ENCODE measurements at places on chromosomes 2 and 18.
A peak's percentile ranks its signal among the peaks of the same experiment; 100 is the strongest.

GRCh38 chr18:63177259-63177658 is 142.3 kb downstream of the BCL2 start:
- H3K27me3 ChIP-seq, result no peaks in the 10 kb centered on the region
- H3K4me1 ChIP-seq, result peaks cover 25% of the 10 kb centered on the region
- no peaks in the 10 kb centered on the region for H3K36me3 ChIP-seq
- H3K4me3 ChIP-seq, result no peak overlapping the region

GRCh38 chr2:225030893-225031292 is 11.4 kb downstream of the DOCK10 start:
- H3K36me3 ChIP-seq, result no peaks in the 10 kb centered on the region
- H3K4me1 ChIP-seq, result no peaks in the 10 kb centered on the region
- no peak overlapping the region for H3K27ac ChIP-seq

- no peaks in the 10 kb centered on the region for H3K27me3 ChIP-seq
- H3K4me1 ChIP-seq, result no peaks in the 10 kb centered on the region
- no peak for DNase-seq
- H3K27ac ChIP-seq, result no peak overlapping the region
Measured at GRCh38 chr2:210553373-210553772, 3.0 kb upstream of the CPS1 start.

DNA sequence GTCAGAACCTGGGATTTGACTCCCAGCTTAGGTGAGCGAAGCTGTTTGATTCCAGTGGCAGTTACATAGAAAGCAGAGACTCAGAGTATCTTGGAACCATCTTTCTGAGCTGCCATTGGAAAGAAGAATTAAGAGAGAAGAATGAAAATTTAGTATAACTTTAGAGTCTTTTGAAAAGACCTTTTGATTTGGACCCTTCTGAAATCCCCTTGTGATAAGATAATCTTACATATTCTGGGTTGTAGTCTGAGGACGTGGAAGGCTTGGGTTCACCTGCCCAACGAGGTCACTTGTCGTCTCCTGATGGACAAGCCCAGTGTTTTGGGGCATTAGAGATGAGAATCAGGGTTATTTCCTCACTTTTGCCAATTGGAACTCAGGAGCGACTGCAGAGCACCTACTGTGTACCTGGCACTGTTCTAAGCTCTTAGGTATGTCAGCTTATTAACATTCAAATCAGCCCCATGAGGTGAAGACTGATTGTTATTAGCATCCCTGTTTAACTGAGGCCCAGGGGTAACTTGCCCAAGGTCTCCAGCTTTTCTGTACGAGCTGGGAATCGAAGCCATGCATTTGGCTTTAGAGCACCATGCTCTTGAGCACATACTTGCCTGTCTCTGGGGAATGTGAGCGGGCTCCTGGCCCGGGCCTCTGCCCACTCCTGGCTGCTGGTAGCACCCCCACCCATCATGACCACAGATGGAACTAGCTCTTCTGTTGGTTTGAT is 2.9 kb downstream of the HK2 start:
- no peak overlapping the region for H3K27ac ChIP-seq
- H3K27me3 ChIP-seq, result no peaks in the 10 kb centered on the region
- no peak overlapping the region for H3K4me3 ChIP-seq
- H3K4me1 ChIP-seq, result peaks cover 8% of the 10 kb centered on the region
- peaks cover 7% of the 10 kb centered on the region for H3K36me3 ChIP-seq

- H3K27ac ChIP-seq, result no peak overlapping the region
- no peak overlapping the region for H3K4me3 ChIP-seq
- no peaks in the 10 kb centered on the region for H3K27me3 ChIP-seq
- H3K4me1 ChIP-seq, result no peaks in the 10 kb centered on the region
Measured at GRCh38 chr2:171834286-171834685, 59.8 kb downstream of the SLC25A12 start.

DNA sequence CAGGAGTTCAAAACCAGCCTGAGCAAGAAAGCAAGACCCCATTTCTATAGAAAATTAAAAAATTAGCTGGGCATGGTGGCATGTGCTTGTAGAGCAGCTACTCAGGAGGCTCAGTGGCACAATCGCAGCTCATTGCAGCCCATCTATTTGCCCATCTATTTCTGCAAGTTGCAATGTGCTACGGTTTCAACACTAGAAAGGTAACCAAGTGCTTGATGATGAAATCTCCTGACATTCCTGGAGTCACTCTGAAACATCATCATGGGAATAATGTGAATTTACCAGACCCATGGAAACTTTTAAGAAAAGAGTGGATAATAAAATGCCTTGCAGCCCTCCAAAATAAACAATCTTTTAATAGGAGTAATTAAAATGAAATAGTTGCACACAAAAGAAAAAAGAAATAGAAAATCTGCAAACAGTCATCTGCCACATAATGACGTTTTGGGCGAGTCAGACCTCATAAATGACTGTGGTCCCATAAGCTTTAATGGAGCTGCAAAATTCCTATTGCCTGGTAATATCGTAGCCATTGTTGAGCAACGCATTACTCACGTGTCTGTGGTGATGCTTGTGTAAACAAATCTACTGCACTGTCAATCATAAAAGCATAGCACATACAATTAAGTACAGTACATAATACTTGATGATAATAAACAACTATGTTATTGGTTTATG is 46.6 kb upstream of the AMMECR1L start:
- no peak overlapping the region for H3K27ac ChIP-seq
- no peak overlapping the region for H3K4me3 ChIP-seq
- no peaks in the 10 kb centered on the region for H3K4me1 ChIP-seq
- no peaks in the 10 kb centered on the region for H3K36me3 ChIP-seq
- no peaks in the 10 kb centered on the region for H3K27me3 ChIP-seq
- no peak for DNase-seq

- DNase-seq, result no peak
- H3K4me3 ChIP-seq, result no peak overlapping the region
- H3K27ac ChIP-seq, result no peak overlapping the region
- no peaks in the 10 kb centered on the region for H3K36me3 ChIP-seq
- no peaks in the 10 kb centered on the region for H3K4me1 ChIP-seq
Measured at GRCh38 chr2:177084607-177085006, 128.0 kb upstream of the HNRNPA3 start.

- no peak overlapping the region for H3K27ac ChIP-seq
- H3K27me3 ChIP-seq, result no peaks in the 10 kb centered on the region
- H3K4me1 ChIP-seq, result peaks cover 2% of the 10 kb centered on the region
Measured at GRCh38 chr2:200297989-200298388, 8.5 kb upstream of the SPATS2L start.

- no peak for DNase-seq
- no peak overlapping the region for H3K27ac ChIP-seq
- H3K4me1 ChIP-seq, result no peaks in the 10 kb centered on the region
- H3K36me3 ChIP-seq, result no peaks in the 10 kb centered on the region
- no peak overlapping the region for H3K4me3 ChIP-seq
- no peaks in the 10 kb centered on the region for H3K27me3 ChIP-seq
Measured at GRCh38 chr2:152067823-152068222, 31.0 kb downstream of the CACNB4 start.

GRCh38 chr2:226142463-226142862 is 657.2 kb downstream of the IRS1 start:
- H3K27me3 ChIP-seq, result no peaks in the 10 kb centered on the region
- H3K36me3 ChIP-seq, result no peaks in the 10 kb centered on the region
- H3K27ac ChIP-seq, result no peak overlapping the region

- H3K27me3 ChIP-seq, result no peaks in the 10 kb centered on the region
- H3K4me1 ChIP-seq, result peaks cover 11% of the 10 kb centered on the region
- H3K4me3 ChIP-seq, result peak overlapping the region; percentile 5
- H3K36me3 ChIP-seq, result peaks cover 83% of the 10 kb centered on the region
Measured at GRCh38 chr2:27378096-27378808, 2.3 kb downstream of the ZNF513 start.

DNA sequence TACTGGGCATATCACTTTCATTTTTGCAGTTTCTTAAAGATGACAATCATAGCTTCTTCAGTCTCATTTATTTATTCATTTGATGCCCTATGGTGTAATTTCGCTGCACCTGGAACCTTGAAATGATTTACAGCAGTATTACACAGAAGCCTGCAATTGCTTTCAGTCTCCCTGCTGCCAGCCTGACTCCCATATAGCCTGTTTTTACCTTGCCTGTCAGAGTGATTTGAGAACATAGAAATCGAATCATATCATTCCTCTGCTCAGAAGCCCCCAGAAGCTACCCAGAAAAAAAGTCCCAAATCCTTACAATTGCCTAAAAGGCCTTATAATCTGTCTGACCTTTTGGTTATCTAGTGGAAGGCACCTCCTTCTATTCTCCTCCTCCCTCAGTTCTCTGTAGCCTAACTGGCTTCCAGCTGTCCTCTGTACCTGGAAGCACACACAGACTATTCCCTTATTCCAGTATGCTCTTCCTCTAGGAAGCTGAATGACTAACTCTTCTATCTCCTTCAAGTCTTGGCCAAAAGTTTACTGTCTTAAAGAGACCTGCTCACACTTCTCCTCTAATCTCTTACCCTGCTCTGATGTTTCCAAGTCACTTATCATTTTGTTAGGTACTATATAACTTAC is 12.6 kb downstream of the SCN3A start:
- no peak overlapping the region for H3K27ac ChIP-seq
- H3K27me3 ChIP-seq, result no peaks in the 10 kb centered on the region
- H3K36me3 ChIP-seq, result no peaks in the 10 kb centered on the region

GRCh38 chr2:151616760-151617339 is 117.4 kb downstream of the NEB start:
- no peaks in the 10 kb centered on the region for H3K4me1 ChIP-seq
- H3K27me3 ChIP-seq, result no peaks in the 10 kb centered on the region
- no peaks in the 10 kb centered on the region for H3K36me3 ChIP-seq
- no peak overlapping the region for H3K4me3 ChIP-seq
- H3K27ac ChIP-seq, result no peak overlapping the region

DNA sequence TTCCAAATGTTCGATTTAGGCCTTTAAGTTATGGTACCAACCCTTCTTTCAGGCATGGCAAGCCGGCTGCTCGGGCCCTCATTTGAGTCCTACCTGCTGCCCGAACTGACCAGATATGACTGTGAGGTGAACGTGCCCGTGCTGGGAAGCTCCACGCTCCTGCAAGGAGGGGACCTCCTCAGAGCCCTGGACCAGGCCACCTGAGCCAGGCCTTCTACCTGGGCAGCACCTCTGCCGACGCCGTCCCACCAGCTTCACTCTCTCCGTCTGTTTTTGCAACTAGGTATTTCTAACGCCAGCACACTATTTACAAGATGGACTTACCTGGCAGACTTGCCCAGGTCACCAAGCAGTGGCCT is 87.2 kb downstream of the EPAS1 start:
- H3K4me3 ChIP-seq, result no peak overlapping the region
- DNase-seq, result no peak
- no peaks in the 10 kb centered on the region for H3K4me1 ChIP-seq

- no peak for DNase-seq
- no peaks in the 10 kb centered on the region for H3K36me3 ChIP-seq
- H3K4me3 ChIP-seq, result no peak overlapping the region
Measured at GRCh38 chr18:53784253-53784652, 440.2 kb downstream of the MBD2 start.

DNA sequence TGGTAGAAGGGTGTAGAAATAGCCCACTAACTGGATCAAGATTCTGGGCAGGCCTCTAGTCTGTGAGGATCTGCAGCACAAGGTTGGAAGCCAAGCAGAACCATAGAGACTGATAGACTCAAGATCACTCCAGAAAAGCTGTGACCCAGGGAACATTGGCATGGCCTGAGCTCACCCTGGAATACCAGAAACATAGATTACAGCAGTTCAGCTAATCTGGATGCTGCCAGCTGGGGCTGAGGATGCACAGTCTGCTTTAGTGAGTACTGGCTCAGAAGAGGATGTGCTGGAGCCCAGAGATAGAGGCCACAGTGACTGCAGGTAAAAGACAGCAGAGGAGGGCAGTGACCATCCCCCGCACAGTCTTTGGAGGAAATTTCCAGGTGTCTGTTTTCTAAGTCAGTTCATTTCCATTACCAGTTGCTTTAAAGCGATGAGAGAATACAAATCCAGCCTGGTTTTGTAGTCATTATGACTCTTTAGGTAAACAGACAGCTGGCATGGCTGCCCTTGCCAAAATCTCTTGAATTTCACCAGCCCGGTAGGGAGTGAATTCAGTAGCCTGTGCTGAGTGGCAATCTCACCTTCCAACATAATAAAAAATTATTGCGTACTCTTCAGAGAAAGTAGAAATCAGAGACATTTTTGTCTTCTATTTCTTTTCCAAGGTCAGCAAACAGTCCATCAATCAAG is 119.2 kb downstream of the ANTXR1 start:
- no peak overlapping the region for H3K27ac ChIP-seq
- H3K4me1 ChIP-seq, result no peaks in the 10 kb centered on the region
- no peaks in the 10 kb centered on the region for H3K27me3 ChIP-seq
- DNase-seq, result no peak
- H3K4me3 ChIP-seq, result no peak overlapping the region

DNA sequence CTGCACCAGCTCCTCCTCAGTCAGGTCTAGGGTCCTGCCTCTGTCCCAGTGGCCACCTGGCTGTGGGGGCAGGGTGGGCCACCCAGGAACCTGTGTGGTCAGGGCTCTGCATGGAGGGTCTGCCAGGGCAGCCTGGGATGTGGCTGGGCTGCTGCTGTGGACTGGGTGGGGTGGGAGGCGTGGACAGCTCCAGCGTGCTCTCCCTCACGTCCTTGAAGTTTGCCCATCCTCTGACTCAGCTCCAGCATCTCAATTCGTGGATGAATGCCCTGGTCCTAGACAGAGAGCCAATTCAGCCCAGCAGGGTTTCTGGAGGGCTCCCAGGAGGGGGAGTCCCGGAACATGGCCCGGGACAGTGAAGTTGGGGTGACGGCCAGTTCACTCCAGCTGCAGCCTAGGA is 64.3 kb upstream of the EPAS1 start:
- H3K27me3 ChIP-seq, result no peaks in the 10 kb centered on the region
- DNase-seq, result no peak
- no peak overlapping the region for H3K27ac ChIP-seq
- peaks cover 11% of the 10 kb centered on the region for H3K4me1 ChIP-seq
- H3K36me3 ChIP-seq, result no peaks in the 10 kb centered on the region

GRCh38 chr18:34660572-34660971 is 49.5 kb upstream of the DTNA start:
- H3K27me3 ChIP-seq, result no peaks in the 10 kb centered on the region
- H3K4me3 ChIP-seq, result no peak overlapping the region

GRCh38 chr2:237310515-237311114 is 103.3 kb downstream of the COL6A3 start:
- H3K27me3 ChIP-seq, result no peaks in the 10 kb centered on the region
- H3K4me3 ChIP-seq, result no peak overlapping the region
- H3K27ac ChIP-seq, result no peak overlapping the region
- peaks cover 6% of the 10 kb centered on the region for H3K4me1 ChIP-seq

DNA sequence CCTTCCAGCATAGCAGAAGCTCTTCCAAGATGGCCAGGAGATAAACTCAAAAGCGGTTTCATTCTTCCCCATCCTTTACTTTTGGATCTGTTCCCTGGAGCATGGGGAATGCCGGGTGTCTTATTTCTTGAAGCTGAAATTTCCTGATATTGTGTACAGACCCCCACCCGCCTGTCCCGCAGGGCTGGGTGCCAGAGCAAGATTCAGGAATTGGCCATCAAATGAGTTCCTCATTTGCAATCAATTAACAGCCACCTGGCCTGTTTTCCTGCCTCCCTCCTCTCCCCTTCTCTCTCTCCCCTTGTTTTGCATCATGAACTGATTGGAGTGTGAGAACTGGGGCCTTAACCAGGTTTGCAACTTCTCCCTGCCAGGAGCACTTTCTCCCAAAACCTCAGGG is 202.1 kb downstream of the SH3RF3 start:
- no peak overlapping the region for H3K4me3 ChIP-seq
- DNase-seq, result no peak
- H3K27me3 ChIP-seq, result no peaks in the 10 kb centered on the region
- no peak overlapping the region for H3K27ac ChIP-seq
- H3K4me1 ChIP-seq, result peaks cover 18% of the 10 kb centered on the region

- no peaks in the 10 kb centered on the region for H3K27me3 ChIP-seq
- no peaks in the 10 kb centered on the region for H3K4me1 ChIP-seq
- no peak overlapping the region for H3K4me3 ChIP-seq
- no peaks in the 10 kb centered on the region for H3K36me3 ChIP-seq
- DNase-seq, result peak; percentile 59
- no peak overlapping the region for H3K27ac ChIP-seq
Measured at GRCh38 chr2:217993817-217994463, 8.9 kb downstream of the TNS1 start.
